ENCODE measurements at places on chromosomes 11 and 22.

- peak; percentile 37 for DNase-seq
Measured at GRCh38 chr11:63961608-63962412, 12.6 kb upstream of the COX8A start.

- DNase-seq = no peak
Measured at GRCh38 chr11:115134926-115135325, 369.3 kb downstream of the CADM1 start.

DNA sequence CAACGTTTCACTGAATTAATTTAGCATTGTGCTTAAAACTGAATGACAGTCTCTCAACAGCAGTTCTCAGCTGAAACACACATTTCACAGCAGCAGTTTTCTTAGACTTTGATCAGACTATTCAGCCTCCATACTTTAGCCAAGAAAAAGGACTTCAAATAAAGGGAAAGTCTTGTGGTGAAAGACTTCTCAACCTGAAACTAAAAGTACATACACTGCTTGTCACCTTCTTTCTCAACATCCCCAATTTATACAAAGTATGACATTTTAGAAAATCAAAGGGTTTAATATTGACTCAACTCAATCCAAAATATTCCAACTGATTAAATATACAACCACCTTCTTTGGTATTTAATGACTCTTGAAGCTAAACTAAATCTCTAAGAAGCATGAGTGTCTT lies 419.0 kb downstream of the LRRC4C start:
- DNase-seq = no peak

GRCh38 chr11:26088391-26088790 lies 243.5 kb upstream of the ANO3 start:
- DNase-seq = peak; percentile 41

DNA sequence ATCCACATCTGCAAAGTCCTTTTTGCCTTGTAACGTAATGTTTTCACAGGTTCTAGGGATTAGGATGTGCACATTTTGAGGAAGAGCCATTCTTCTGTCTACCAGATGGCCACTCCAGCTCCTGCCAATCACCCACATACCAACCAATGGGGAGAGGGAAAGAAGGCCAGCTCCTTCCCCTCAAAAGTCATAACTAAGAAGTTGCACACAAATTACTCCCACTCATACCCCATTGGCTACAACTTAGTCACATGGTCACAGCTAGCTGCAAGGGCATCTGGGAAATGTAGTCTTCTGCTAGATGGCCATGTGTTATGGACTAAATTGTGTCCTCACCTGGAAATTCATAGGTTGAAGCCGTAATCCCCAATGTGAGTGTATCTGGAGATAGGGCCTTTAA lies 15.4 kb upstream of the MYOD1 start:
- no peak for DNase-seq

DNA sequence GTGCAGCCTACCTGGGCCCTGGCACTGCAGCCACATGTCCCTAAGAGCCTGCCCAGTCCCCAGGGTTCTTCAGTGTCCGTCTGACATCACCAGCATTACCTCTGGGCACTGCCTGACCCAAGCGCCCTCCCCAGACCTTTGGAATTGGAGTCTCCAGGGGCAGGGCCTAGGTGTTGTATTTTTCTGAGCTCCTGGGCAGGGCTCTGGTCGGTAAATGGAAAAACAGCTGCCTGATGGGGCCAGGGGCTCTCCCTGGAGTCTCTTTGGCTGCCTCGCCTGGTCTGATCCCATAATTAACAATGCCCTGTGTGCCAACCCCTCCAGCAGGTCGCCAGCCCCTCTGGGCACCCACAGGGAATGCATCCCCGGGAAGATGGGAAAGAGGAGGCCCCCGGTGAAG lies 710.2 kb downstream of the BRD1 start:
- DNase-seq = no peak

GRCh38 chr22:23752750-23753149 lies 1.5 kb downstream of the VPREB3 start:
- DNase-seq = no peak

GRCh38 chr11:12238420-12238819 lies 128.0 kb downstream of the MICAL2 start:
- DNase-seq = no peak

DNA sequence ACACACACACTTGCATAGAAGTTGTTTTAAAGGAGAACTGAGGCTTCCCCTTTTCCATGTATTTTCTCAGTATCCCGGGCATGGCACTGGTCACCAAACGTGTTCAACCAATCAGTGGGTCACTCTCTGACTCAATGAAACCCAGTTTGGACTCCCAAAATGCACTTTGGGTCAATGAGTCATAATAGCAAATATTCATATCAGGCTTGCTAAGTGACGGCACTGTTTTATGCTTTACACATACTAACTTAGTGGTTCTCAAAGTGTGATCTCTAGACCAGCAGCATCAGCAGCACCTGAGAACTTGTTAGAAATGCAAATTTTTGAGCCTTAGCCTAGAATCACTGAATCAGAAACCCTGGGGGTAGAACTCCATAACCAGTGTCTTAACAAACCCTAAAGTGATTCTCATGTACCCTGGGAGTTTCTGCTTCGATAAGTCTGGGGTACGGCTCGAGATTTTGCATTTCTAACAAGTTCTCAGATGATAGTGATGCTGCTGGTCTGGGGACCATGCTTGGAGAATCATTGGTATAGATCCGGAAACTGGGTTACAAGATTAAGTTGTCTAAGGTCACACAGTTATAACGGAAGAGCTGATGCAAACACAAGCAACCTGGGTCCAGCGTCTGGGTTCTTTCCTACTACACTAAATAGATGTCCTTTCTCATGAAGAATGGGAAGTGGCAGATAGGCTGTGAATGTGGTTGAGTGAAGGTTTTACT lies 35.6 kb downstream of the ETS1 start:
- no peak for DNase-seq

- no peak for DNase-seq
Measured at GRCh38 chr22:39431821-39432251, 25.0 kb upstream of the MGAT3 start.

DNA sequence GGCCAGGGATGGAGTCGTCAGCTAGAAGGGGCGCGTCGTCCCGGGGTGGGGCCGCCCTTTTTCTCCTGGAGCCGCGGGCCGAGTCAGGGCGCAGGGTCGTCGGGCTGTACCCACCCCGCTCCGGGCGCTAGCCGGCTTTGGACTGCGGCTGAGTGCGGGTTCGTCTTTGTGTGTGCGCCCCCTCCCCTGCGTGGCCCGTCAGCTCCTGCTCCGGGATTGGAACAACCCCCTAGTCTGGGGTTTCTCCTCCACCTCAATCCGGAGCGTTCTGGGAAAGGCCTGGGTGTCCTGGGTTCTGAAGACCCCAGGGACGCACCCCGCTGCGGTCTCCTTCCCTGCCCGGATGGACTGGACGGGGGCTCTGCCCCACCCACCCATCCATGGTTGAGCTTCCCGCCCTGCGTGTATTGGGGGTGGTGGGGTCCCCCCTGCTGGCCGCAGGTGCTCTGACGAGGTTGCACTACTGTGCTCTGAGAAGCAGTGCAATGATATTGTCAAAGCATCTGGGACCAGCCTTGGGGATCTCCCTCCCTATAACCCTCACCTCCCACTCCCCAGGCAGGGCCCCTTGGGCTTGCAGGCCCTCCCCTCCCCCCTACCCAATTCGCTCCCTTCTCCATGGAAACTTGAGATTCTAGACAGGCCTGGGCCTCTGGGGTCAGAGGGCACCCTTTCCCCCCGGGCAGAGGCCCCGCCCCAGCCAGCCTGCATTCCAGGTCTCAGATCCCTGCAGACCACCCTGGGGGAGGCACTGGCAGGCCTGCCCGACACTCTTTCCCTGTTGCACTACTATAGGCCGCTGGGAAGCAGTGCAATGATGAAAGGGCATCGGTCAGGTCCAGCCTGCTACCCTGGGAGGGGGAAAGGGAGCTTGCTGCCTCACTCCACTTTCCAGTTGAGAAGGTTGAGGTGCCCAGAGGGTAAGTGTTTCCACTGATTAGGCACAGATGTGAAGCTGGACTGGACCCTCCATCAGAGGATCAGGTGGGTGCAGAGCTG lies 10.7 kb downstream of the SDF2L1 start:
- DNase-seq = no peak

- DNase-seq = no peak
Measured at GRCh38 chr11:65790104-65790901, 3.4 kb downstream of the OVOL1 start.

- DNase-seq = no peak
Measured at GRCh38 chr11:134151083-134151747, 72.6 kb downstream of the NCAPD3 start.

GRCh38 chr11:8009856-8010255 lies 22.7 kb downstream of the EIF3F start:
- no peak for DNase-seq

- no peak for DNase-seq
Measured at GRCh38 chr22:35034963-35035362, 31.0 kb upstream of the ISX start.

GRCh38 chr11:105713696-105714095 lies 103.8 kb downstream of the GRIA4 start:
- DNase-seq = no peak
